Activated CD8-positive, alpha-beta T cell treated with anti-CD3 and anti-CD28 coated beads for 36 hours (primary cell): ENCODE measurements at places on chromosomes 11 and 22.

DNA sequence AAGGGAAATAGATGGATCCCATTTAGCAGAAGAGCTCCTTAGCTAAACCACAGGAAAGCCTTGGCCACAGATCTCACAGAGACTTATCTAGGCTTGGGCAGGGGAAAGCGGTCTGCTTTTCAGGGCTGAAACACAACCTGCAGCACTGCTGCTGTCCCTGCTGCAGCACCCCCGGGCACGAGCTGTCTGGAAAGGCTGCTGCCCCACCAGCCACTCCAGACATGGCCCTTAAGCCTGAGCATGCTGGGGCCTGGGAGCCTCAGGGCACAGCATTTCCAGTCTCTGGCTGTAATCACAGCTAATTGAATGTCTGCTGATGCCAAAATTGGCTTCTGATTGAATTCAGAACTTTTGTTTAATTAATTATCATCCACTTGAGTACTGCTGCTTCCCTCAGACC is 115.0 kb downstream of the TMPRSS5 start:
- no peak for DNase-seq

DNA sequence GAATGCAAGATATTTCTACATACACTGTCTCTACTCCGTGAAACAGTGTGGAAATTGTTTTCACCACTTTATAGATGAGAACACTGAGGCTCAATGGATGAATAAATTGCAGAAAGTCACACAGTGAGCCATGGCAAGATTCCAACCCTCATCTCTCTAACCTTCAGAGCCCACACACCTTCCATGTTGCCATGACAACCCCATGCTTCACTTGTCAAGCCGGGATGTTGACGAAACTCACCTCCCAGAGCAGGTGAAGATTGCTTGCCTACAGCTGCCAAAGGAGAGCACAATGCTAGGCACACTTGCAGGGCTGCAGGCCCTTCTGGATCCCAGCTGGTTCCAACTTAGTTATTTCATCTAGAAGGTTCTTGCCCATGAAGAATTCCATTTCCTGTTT is 71.4 kb upstream of the SEZ6L start:
- DNase-seq, result no peak

DNA sequence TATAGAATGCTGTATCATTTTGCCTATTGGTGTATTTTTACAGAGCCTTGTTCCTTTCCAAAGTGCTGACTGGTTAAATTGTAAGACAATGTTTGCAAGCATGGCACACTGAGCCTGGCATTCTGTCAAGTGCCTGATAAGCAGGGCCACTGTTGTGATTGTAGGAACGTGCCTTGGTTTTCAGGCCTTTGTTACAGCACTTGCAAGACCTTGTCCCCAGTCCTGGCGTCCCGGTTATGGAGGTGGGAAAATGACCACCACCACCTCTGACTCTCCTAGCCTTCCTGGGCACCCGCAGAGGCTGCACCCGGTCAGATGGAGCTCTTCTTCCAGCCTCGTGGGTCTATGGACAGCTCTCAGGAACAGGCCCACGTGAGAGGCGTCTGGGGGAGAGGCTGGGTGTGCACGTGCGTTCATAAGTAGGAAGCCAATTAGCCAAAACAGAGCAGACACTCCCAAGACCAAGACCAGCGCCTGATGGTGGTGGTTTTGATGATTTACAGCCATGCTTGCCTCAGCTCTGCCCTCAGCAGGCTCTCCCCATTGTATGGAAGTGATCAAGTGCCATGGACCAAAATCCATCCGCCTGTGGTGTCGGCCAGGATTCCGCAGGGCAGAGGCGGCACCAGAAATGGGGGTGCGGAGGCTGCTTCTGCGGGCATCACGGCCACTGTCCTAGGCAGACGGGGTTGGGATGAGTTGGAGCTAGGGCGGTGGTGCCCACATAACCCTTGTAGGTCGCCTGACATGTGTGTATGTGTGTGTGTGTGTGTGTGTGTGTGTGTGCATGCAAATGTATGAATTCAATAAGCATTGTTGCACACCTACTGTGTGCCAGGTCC is 89.8 kb downstream of the RTL6 start:
- no peak for DNase-seq

GRCh38 chr11:19368726-19369375 is 128.1 kb upstream of the E2F8 start:
- DNase-seq, result no peak

DNA sequence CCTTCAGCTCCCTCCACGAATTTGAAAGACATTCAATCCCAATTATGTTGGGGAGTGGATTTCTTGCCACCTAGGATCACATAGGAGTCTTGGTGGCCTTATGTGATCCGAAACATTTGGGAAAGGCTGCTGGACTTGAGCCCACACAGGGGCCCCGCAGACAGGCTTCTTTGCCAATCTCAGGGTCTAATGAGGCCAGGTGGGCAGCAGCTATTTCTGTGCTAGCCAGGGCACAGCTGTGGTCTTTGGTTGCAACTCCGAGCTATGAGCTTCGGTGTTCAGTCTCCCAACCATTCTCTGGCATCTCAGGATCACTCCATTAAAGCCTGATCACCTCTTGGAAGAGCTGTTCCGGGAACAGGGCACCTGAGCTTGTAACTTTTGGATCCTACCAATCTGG is 84.4 kb downstream of the TP53I11 start:
- DNase-seq, result no peak

DNA sequence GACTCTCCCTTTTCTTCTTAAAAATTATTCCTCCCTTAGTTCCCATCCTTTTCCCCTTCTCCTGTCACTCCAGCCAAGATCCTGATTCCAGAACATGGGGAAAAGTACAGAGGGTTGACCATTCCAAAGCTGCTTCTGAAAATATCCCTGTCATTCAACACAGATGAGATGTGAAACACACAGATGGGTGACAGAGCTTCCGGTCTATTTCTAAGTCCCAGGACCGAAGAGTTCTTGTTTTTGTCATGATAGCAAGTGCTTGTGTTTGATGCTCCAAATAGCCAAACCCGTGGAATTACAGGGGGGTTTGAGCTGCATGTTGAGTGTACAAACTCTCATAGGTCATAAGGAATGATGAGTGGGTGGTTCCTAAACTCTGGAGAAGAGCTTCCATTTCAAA is 57.9 kb downstream of the PARVA start:
- DNase-seq, result no peak

GRCh38 chr11:111370902-111371578 is 8.0 kb downstream of the POU2AF1 start:
- peak; percentile 63 for DNase-seq

GRCh38 chr11:114073828-114074381 is 14.4 kb downstream of the ZBTB16 start:
- DNase-seq, result peak; percentile 46

- peak; percentile 96 for DNase-seq
Measured at GRCh38 chr22:37198258-37199102, 10.4 kb upstream of the C1QTNF6 start.

GRCh38 chr11:27423125-27423524 is 49.5 kb downstream of the LGR4 start:
- no peak for DNase-seq

DNA sequence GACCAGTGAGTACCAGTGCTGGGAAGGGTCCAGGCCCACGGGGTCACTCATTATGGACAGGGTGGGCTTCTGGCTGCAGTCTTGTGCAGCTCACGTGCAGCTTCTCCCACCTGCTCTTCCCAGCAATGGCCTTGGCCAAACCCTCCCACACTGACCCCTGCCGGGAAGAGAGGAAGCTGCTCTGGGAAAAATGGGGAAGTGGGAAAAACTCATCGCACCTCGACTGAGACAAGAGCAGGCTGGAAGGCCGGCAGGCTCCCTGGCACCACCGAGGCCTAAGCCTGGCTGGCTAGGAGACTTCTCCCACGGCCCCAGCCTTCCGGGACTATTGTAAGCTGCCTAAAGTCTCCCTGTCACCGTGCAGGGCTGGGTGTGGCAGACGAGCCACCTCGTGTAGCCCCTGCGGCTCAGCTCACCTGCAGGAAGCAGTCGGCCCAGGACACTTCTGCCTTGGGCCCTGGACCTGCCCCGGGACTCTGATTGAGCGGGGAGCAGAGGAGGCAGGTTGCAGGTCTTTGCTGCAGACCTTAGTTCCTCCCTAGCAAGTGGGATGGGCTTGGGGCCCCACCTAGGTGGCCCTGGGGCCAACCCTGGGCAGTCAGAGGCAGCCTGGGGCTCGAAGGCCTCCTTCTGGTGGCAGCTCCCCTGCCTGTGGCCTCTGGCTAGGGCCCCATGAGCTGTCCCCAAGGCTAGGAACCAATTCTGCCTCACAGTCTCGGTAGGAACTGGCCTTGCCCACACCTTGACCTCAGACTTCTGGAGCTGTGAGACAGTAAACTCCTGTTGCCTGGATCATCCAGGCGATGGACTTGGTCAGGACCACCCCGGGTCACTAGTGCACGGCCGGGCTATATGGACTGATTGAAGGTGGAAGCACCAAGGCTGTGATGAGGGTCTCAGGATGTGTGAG is 23.1 kb downstream of the MRGPRG start:
- DNase-seq, result no peak

- no peak for DNase-seq
Measured at GRCh38 chr11:59679347-59679746, 10.5 kb upstream of the PATL1 start.

GRCh38 chr11:66720223-66720898 is 8.7 kb downstream of the SPTBN2 start:
- DNase-seq, result peak; percentile 81

DNA sequence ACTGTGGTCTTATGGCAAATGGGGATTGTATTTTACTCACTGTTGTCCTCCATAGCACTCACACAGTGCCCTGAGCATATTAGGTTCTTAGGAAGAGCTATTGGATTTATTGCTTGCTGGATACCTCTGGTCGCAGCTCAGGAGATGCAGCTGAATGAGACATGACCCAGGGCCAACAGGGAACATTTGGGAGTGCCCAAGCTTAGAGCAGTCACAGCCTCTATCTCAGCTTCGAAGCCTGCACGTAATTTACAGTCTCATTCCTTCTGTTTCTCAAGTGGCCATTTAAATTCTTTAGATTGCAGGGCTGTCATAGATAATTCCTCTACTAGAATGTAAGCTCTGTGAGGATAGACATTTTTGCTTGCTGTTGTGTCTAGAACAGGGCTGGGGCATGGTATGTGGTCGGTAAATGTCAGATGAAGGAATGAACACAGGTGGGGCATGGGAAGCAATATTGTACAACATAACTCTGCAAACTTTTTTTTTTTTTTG is 192.8 kb downstream of the GRIK4 start:
- no peak for DNase-seq

DNA sequence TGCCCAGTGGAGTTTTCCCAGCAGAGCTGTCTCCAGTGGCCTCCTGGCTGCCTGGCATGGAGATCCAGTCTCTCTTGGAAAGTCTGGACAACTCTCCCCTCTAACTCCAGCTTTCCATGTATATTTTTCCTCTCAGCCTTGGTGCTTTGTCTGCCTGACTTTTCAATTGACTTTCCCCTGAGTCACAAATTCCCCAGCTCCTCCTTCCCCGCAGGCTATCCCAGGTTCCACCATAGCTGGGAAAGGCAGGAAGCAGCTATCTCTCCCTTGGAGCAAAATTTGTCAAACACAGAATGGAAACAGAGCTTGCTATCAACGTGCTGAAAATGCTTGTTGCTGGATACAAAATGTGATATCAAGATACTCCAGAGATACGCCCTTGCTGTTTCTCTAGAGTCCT is 384.8 kb downstream of the TMEM135 start:
- no peak for DNase-seq

GRCh38 chr11:12517741-12518140 is 140.4 kb downstream of the PARVA start:
- no peak for DNase-seq

- no peak for DNase-seq
Measured at GRCh38 chr22:37037669-37038068, 13.9 kb upstream of the KCTD17 start.

DNA sequence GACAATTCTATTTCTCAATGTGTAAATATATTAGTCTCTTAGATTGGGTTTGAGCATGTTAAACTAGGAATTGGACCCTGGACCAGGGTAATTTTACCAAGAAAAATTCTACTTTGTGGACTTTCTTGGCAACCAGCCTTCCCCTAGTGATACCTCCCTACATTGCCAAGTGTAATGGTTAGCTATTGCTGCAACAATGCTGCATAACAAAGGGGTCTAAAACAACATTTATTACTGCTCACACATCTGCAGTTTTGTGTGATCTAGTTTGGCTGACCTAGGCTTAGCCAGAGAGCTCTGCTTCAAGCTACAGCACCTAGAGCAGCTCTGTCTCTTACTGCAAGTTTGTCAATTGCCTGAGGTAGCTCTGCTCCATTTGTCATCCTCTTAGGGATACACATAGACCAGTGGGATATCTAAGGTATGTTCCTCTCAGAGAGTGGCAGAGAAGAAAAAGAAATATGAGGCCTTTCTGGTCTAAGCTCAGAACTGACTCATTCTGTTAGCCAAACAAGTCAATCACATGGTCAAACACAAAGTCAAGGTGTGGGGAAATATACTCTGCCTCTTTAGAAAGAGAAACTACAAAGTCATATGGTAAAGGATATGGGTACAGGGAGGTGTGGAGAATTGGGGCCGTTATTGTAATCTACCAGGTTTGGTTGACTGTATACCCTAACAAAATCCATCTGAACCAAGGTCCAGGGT is 2.0 kb upstream of the LAYN start:
- DNase-seq, result peak; percentile 24

- DNase-seq, result no peak
Measured at GRCh38 chr11:111177037-111177871, 68.3 kb upstream of the POU2AF2 start.

DNA sequence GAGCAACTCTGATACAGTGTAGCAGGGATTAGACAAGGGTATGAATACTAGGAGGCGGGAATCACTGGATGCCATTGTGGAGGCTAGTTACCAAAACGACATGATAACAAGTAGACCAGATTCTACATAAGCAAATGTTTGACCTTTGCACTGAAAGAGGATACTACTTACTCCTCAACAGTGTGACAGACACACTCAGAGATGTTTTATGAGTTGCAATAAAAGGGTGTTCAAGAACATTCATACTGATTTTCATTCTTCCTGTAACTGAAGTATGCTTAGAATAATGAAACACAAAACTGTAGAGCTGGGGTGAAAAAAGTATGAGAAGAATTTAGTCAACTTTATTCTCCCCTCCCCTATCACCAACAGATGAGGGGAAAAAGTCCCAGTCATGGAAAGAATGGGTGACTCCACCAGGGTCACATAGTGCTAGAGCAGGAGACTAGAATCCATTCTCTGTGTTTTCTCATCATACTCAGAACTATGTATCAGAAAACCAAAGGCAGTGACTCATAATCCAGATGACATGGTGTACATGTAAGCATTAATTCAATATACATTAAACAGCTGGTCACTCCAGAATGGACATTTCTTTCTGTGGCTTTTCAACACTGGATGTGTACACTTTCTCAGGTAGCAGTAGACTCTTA is 32.8 kb downstream of the ARHGAP20 start:
- no peak for DNase-seq
